T47D (cell line): ENCODE measurements at places on chromosomes 3 and 15.
A peak's percentile ranks its signal among the peaks of the same experiment; 100 is the strongest.

GRCh38 chr15:85632014-85632413 is 162.7 kb downstream of the KLHL25 start:
- no peak for DNase-seq

- no peak for DNase-seq
Measured at GRCh38 chr15:28969511-28970085, 83.8 kb downstream of the APBA2 start.

DNA sequence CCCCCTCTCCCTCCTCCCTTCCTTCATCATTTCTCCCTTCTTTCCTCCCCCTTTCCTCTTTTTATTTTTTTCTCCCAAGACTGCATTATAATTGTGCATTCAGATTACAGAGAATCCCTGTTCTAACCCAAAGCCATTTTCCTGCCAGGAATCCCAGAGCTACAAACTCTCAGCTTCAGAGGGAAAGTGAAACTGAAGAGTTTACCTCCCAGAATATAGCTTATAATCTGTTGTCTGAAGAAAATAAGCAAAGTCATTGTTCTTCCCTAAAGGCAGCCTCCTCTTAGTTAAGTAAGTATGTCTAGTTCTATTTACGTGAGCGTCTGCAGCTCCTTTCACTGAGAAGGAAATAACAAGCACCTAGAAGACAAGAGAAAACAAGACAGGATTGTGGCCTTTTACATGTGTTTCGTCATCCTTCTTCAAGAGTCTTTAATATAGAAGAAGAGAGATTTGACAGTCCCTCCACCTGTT is 97.2 kb downstream of the CHST2 start:
- no peak for DNase-seq

DNA sequence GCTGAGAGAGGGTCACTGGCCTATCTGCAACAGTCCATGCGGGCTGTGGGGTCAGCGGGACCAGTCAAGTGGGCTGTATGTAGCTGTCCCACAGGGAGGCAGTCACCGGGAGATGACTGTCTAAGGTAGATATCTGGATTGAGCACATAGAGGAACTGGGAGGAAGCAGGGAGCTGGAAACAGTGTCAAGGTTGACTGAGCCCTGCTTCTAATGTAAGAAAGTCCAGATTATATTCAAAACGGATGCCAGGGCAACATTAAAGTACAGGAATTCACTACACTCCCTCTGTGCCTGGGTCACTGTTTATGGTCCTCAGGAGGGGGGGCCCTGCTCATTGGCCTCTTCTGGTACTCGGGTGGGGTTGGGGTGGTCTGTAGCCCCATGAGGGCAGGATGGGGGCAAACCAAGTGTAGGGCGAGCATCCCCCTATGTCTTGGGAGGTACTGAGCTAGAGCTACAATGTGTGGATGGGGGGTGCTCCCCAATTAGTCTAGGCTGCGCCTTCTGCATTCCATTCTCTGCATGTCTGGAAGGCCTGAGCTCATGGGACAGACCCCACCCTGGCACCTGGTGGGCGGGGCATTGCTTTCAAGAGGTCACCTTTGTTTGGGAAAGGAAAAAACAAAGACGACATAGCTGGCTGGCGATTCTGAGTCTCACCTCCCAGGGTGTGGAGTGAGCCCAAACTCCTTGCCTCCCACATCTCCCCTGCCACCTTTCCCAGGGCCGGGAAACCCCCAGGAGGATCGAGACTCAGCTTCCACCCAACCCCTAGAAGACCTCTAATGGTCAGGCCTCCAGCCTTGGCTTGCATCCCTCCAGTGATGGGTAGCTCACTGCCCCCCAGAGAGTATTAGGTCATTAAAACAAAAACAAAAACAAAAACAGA is 45.1 kb upstream of the C15orf39 start:
- no peak for DNase-seq

- no peak for DNase-seq
Measured at GRCh38 chr3:155070932-155071387, 9.2 kb upstream of the MME start.

- peak; percentile 47 for DNase-seq
Measured at GRCh38 chr3:179068779-179069530, 2.7 kb downstream of the ZMAT3 start.

DNA sequence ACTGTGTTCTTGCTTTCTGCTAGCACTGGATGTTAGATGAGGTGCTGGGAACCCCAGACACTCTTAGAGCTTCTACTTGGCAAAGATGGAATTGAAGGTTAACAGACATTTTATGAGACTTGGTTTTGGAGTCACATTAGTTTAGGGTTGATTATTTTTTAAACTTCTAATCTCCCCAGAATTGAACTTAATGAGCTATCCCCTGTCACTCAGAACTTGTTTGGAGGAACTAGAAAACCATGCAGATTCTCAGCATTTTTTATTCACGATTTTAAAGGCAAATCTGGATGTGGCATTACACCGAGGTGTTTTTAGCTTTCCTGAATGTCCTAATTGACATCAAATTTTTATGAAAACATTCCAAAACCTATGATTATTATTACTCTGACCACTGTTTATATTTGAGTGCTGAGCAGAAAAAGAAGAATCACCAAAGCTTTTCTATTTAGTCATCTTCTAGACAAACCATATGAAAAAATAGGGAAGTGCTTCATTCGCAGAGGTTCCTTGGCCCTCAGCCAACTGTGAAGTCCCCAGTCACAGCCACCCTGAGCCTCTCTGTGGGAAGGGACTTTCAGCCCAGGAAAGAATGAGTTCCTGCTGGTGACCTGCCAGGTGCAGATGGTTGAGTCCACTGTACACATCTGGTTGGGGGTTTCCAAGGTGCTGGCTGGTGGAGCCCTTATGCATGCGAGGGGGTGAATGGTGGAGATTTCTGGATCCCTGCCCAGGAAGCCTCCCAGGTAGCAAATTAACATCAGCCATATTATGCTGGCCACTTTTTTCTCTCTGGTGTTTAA is 196.0 kb upstream of the TOPAZ1 start:
- DNase-seq: no peak

- no peak for DNase-seq
Measured at GRCh38 chr15:53114960-53115359, 324.8 kb upstream of the ONECUT1 start.

- no peak for DNase-seq
Measured at GRCh38 chr15:33188641-33189257, 5.8 kb downstream of the FMN1 start.

DNA sequence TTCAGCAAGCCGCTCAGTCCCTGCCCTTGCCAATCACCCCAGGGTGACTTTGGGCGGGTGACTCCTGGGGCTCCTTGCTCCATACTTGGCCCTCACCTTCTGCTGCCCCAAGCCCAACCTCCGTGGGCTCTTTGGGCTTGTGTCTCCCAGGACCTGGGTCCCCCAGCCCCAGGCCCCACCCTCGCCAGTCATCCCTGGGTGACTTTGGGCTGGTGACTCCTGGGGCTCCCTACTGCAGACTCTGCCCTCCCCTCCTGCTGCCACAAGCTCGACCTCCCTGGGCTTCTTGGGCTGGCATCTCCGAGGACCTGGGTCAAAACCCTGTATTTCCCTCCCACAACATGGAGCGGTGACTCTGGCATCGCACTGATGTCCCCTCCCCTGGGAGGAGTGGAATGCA is 151.5 kb downstream of the GOLGA6L4 start:
- DNase-seq: no peak

- peak; percentile 93 for DNase-seq
Measured at GRCh38 chr3:197501496-197501878, 54.3 kb downstream of the BDH1 start.

DNA sequence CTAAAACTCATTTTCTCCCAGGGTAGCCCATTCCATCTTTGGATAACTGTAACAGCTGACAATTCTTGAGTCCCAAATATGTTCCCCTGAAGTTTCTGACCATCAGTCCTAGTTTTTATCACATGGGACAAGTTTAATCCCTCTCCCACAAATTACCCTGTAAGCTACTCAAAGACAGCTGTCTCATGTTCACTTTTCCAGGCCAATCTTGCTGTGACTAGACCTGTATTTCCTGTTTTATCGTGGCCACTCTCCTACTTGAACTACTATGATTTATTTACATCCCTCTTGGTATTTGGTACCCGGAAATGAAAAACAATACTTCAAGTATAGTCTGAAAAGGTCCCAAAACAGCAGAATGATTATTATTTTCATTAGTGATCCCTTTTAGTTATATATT is 95.1 kb upstream of the MEX3B start:
- peak; percentile 7 for DNase-seq

DNA sequence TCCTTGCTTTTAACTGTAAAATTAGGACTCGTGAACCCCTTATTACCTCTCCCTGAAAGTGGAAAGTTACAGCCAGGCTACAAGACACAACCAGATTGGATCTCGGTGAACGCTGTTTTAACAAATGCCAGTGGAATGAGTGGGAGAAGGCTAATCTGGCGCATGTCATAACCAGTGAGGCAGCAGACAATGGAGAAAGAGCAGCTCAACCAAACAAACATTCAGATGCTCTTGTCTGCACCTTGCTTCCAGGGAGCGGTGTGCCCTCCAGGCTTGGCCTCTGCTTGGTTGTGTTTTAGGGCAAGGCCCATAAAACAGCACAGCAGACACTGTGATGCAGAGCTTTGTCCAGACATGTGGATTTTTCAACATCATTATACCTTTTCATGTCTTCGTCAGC is 45.9 kb upstream of the ATP1B3 start:
- no peak for DNase-seq

GRCh38 chr15:94023531-94023930 is 207.8 kb upstream of the MCTP2 start:
- no peak for DNase-seq

DNA sequence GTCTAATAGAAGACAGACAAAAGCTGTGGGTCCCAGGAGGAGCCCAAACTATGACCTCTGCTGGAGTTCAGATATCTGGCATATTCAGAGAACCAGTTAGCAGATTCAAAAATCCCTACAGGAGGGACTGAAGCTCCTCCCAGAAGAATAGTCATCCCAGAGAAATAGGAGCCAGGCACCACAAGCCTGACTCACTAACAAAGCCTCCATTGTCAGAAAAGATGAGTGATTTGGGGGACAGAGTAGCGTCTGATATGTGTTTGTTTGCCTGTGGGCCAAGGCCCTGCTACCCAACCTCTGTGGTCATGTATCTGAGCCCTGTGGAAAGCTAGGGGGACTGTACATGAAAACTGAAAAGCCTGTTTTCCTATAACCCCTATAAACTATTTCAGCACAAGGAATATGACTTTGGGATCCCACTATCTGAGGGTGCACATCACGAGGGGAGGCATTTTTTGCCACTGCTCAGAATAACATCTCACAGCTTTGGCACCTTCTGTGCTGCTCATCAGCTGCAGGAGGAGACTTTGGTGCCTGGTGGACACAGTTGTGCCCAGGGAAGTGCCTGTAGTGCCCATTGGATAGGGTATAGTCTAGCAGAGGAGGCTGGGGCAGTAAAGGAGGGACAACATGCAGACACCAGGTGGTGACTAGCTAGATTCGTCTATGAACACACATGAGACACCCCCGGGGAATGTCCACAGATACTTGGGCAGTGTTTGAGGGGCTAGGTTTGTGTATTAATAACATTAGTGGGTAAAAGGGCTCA is 9.7 kb upstream of the LARP6 start:
- DNase-seq: no peak

- no peak for DNase-seq
Measured at GRCh38 chr15:68057758-68058157, 3.6 kb downstream of the PIAS1 start.
